GDM1 (cell line): ENCODE measurements at places on chromosomes 12 and 14.

DNA sequence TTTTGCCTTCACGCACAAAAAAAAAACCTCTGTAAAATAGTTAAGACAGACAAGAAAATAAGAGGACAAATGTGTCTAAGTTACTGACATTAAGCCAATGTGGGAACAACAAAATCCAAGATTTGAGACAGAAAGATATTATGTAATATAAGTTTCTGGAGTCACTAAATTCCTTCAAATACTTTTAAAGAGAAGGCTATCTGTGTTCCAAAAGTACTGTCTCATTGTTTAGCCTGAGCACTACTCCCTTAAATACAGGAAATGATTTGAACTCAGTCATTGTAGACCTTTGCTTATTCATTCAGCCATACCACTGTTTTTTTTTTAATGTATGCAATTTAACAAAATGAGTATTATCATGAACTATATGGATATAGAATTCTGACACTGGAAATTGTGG is 82.7 kb upstream of the KITLG start:
- DNase-seq, result no peak

GRCh38 chr12:46608431-46609272 is 217.1 kb downstream of the SLC38A4 start:
- no peak for DNase-seq

GRCh38 chr12:2959192-2959504 is at the start of gene TEAD4:
Gene TEAD4, plus strand, starts transcription at chr12:2959397.
- no peak for DNase-seq

DNA sequence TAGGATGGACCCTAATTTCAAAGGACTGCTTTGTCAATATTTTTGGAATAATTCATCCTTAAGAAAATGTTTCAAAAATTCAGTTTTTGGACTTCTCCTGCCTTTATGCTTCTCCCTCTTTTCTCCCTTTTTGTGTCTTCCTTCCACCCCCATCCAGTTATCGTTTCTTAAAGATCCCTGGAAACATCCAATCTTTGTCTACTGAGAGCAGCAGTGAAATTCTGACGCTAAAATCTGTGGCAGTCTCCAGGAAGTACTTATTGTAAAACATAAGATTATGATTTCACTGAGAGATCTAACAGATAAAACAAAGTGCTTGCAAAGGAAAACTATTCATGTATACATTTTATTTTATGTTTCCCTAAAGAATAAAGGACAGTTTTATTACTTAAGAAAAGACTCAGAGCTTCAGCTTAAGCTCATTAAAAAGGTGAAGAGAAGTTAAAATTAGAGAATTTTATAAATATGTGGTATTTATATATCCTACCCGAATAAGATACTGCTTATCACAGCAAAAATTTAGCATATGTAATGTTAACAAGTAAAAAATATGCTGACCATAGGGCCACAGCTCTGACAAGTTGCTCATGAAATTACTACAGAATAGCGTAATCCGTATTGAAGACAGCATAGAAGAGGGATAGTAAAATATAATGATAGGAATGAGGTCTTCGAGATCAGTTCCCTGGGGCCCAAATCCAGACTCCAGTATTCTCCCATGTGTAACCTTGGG is 6.9 kb downstream of the FRMD6 start:
- DNase-seq, result no peak

GRCh38 chr12:102543494-102544485 is 63.4 kb upstream of the IGF1 start:
- no peak for DNase-seq

- no peak for DNase-seq
These were observed 86.9 kb downstream of the NTF3 start for GRCh38 chr12:5518584-5519365.

- no peak for DNase-seq
These were observed 137.4 kb downstream of the ANO2 start for GRCh38 chr12:5807514-5808219.

GRCh38 chr14:85336817-85337216 is 193.1 kb upstream of the FLRT2 start:
- no peak for DNase-seq

- DNase-seq, result no peak
These were observed 203.7 kb downstream of the RMST start for GRCh38 chr12:97666263-97666662.

DNA sequence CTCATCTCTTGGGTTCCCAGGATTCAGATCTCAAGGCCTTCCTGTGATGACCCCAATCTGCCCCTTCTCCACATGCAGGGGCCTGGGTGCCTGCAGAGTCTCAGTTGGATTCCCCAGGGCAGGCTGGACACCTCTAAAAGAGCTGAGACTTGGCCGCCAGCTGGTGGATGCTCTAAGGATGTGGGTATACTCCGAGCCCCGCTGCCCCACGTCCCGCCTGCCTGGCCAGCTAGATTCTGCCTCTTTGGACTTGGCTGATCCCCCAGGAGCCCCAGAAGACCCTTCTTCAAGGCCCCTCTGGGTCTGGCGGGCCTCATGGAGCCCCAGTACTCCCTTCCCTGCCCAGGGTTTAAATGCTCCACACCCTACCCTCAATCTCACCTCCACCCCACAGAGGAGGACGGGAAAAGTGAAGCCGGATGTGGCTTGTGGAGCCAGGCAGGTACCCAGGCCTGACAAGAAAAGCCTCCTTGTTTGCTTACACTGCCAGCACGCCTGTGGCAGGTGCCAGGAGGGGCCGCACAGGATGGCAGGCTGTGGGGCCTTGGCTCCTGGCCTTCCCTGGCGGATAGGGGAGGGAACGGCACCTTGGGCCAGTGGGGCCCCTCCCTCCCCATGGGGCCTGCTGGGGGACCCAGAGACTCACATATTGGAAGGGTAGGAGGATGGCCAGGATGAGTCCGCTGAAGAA is 15.1 kb downstream of the FAIM2 start:
- no peak for DNase-seq

GRCh38 chr12:85626784-85627171 is 209.4 kb downstream of the RASSF9 start:
- DNase-seq, result no peak

GRCh38 chr14:104895207-104895785 is 29.4 kb upstream of the PLD4 start:
- no peak for DNase-seq

DNA sequence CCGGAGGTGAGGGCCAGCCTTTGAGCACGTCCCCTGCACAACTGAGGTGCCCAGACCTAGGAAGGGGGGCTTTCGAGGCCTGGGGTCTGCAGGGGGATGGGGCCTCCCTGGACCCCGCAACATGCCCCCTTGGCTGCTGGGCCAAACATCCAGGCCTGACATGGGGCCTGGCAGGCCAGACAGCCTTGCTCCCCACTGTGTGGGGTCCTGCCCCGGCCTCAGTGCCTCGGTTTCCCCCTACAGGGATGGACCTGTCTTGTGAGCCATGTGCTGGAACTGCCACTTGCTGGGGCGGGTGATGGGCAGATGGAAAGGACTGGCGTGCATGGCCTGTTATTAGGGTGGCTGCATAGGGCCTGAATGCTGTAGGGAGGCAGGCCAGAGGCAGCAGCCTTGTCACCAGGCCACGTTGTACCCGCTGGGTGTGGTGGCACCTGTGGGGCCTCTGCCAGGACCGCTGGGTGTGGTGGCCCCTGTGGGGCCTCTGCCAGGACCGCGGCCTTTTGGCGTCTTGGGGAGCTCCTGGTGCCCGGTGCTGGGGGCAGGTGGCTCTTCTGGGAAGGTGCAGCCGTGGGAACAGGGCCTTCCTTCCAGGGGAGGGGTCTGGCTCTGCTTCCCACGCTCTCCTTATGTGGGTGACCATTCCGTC is 20.4 kb downstream of the ASPG start:
- DNase-seq, result no peak

DNA sequence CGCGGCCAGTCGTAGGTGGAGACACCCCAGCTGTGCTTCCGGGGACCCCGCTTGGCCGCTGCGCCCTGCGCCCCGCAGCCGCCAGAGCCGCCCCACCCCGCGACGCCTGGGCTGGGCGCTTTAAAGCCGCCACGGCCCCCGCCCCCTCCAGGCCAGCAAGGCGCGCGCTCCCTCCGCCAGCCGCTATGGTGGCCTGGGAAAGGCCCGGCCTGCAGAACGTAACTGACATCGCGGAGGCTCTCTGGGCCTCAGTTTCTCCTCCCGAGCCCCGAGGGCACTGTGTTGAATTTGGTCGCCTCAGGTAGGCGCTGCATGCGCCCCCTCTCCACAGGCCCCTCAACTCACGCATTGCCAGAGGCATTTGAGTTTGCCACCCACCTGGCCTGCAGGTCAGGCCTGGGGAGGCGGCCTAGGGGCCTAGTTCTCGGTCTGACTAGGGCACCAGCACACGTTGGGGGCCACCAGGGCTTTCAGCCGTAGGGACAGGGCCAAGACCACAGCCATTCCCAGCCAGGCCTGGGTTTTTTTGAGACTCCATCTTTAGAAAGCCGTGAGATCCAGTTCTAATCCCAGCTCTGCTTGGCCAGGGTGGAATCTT is at the start of gene NGB:
Gene NGB, minus strand, starts transcription at position 94 of the 598 bp plus-strand sequence. CDS start 269 bp downstream, outside the sequence.
- no peak for DNase-seq

GRCh38 chr14:90319173-90319572 is 12.6 kb downstream of the NRDE2 start:
- DNase-seq, result no peak
